ENCODE measurements at places on chromosomes 1 and 21. TPM values are rescaled to one million over a fixed set of nuclear protein-coding genes. Genes with fewer than 3 reads are reported as not detected.

The TMED5 gene
- total RNA-seq = 25.1 TPM

The DSCAM gene
- total RNA-seq = 0.09 TPM

The FBXO44 gene
- 45.6 TPM for total RNA-seq

DNA sequence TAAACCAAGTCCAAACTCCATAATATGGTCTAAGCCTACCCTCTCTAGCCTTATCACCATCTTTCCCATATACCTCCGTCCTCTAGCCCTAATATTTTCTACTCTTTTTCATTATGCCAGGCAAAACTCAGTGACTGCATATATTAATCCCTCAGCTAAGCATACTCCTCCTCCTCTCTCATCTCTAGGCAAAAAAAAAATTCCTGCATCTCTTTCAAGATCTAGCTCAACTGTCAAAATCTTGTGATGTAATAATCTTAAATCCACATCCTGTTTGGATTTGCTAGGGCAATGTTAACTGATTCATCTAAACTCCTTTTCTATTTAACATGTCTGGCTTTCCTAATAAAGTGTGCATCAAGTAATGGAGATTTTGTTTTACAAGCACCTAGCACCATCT is 20.4 kb downstream of the PRPF38A start:
- no peak for DNase-seq

GRCh38 chr1:185464777-185465176 is 147.7 kb upstream of the IVNS1ABP start:
- DNase-seq = no peak

- DNase-seq = no peak
These were observed 1.8 kb downstream of the SWT1 start for GRCh38 chr1:185158800-185159199.

- no peak for DNase-seq
These were observed 569.0 kb upstream of the ADGRL2 start for GRCh38 chr1:81231729-81232038.

- no peak for DNase-seq
These were observed 367.7 kb downstream of the PRDM2 start for GRCh38 chr1:14067711-14068110.

GRCh38 chr1:194394676-194395075 is 1208.3 kb upstream of the B3GALT2 start:
- no peak for DNase-seq

- DNase-seq = no peak
These were observed 7.8 kb upstream of the HSD17B7 start for GRCh38 chr1:162782671-162783070.

DNA sequence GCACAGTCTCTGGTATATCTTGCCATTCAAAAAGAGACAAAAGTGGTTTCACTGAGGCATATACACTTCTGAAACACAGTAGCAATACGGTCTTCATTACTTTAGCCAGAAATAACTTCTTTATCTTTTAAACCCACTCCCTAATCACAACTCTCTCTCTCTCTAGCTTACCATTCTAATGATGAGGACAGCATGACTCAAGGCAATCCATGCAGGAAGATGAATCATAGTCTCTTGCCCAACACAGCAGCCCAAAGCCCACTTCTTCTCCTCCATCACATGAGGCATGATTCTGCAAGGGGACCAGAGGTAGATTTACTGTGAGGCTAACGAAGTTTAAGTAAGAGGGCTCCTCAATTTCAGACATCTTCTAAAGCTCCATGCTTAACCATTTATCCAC is 285.0 kb upstream of the NR5A2 start:
- no peak for DNase-seq

- no peak for DNase-seq
These were observed 651 bp upstream of the HPCA start for GRCh38 chr1:32885676-32886003.

DNA sequence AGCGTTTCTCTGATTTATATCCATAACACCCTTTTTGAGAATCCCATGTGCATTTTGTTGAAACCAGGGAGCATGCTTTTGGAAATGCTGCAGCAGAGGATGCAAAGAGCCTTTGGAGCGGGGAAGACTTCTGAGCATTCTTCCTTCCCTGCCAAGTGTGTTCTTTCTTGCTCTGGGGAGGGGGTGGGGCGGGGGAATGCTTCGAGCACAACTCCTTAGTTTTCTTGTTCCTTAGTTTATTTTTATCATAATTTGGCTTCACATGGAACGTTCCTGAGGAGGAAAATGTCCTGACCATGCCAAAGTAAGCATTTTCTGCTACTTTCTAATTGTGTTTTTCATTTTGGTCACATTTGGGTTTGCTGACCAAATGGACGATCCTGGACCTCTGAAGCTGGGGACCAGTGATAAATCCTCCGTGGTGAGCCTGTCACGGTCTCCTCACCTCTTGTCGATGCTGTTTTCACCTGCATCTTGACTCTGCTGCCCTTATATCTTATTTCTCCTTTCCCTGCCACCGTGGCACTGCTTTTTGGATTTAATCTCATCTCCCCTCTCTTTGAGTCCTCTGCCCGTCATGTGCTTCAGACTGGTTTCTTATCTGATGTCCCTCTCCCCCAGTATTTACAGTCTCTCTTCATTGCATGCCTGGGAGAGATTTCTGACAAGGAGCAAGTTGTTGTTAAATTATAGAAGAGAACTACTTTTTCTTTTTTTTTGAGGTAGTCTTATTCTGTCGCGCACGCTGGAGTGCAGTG is 2.4 kb downstream of the CTPS1 start:
- DNase-seq = no peak

DNA sequence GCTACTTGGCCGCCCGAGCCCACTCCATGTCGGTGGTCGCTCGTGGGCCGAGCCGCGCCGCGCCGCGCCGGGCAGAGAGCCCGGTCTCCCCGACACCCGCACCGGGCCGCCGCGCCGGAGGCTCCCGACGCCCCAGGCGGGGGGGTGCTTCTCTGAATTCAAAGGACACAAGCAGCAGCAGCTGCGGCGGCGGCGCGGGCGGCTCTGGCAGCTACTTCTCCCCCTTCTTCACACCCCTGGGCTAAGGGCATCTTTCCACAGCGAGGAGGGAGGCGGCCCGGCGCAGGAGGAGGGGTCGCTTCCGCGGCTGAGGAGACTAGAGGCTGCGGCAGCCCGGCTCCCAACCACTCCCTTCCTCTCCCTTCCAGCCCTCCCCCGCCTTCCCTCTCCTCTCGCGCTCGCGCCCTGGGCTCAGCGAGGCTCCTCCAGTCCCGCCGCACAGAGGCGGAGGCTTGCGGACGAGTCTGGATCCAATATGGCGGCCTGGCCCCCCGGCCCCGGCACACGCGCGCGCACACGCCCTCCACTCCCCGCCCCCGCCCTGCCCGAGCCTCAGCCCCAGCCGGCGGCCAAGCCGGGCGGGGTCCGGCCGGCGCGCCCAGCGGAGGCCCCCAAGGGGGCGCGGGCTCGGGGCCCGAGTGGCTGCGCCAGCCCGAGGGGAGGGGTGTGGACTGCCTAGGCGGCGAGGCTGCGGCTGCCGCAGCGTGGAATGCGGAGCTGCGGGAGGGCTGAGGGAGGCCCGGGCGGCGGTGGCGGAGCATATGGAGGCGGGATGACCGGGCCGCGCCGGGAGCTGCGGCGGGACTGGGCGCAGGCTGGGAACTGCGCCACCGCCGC is at the start of gene CDC42BPA:
Gene CDC42BPA (minus strand): TSS at position 477 of the 837 bp plus-strand sequence. CDS start 1,310 bp downstream, outside the sequence.
- DNase-seq = peak; percentile 79

- no peak for DNase-seq
These were observed 4.1 kb upstream of the PTPN7 start for GRCh38 chr1:202164271-202165037.

GRCh38 chr1:20248971-20249612 is 41.6 kb upstream of the VWA5B1 start:
- no peak for DNase-seq

GRCh38 chr1:151825204-151825603 is 6.4 kb downstream of the RORC start:
- no peak for DNase-seq

DNA sequence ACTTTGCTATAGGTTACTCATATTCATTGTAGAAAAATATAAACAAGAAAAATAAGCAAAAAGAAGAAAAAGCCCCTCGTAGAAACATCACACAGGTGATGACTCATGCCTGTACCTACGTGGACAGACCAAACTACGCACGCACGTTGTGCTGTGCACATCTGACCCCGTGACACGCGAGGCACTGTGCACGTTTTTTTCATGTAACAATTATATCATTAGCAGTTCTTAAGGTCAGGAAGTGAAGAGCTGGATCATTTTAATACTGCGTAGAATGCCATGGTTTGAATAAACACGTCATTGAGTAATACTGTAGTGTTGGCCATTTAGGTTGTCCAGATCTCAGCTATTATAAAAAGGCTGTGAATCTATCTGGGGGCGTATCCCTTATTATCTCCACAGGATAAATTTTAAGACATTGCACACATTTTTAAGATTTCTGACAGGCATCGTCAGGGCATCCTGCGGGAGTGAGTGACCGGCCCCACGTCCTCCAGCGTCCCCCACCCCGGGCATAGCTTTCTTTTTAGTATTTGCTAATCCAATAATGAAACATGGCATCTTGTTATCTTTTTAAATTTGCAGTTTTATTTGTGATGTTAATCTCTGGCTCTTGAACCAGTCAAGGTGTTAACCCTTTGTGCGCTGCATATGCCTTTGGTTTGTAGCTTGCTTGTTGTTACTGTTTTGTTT is 23.4 kb upstream of the ADARB1 start:
- no peak for DNase-seq

DNA sequence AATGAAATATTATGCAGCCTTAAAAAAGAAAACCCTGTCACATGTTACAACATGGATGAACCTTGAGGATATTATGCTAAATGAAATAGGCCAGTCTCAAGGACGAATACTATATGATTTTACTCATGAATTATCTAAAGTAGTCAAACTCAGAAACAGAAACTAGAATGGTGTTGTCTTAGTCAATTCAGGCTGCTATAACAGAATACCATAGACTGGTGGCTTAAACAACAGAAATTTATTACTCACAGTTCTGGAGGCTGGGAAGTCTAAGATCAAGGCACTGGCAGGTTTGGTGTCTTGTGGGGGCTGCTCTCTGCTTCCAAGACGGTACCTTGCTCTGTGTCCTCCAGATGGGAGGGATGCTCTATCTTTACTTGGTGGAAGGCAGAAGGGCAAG is 113.8 kb upstream of the DNAH14 start:
- no peak for DNase-seq

GRCh38 chr21:21057349-21058062 is 59.3 kb downstream of the NCAM2 start:
- no peak for DNase-seq

DNA sequence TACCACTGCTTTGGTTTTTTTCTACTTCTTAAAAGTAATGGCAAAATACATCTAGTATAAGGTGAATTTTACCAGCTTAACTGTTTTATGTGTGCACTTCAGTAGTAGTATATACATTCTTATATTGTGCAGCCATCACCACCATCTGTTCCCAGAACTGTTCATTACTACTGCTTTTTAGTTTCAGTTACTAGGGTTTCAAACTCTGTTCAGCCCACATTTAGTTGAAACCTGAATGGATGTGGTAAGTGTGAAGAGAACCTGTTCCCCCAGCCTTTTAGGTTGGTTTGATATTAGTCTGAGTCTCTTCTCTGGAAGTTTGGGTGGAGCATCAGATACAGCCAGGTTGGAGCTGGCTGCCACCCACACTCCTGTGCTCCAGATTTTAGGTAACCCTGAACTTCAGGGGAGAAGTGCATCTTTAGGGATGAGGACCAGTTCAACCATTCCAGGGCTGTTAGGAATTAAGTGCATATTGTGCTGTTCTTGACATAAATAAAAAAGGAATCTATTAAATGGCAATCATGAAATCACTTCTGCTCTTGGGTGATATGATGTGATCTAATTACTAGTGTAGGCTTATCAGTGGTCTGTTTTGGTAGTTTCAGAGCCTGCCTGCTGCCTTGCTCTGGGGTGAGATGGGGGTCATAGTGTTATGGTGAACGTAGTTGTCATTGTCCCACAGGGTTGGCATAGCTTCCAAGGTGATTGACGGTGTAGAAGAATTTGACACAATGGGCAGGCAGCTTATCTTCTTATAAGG is 32.1 kb downstream of the URB2 start:
- no peak for DNase-seq

DNA sequence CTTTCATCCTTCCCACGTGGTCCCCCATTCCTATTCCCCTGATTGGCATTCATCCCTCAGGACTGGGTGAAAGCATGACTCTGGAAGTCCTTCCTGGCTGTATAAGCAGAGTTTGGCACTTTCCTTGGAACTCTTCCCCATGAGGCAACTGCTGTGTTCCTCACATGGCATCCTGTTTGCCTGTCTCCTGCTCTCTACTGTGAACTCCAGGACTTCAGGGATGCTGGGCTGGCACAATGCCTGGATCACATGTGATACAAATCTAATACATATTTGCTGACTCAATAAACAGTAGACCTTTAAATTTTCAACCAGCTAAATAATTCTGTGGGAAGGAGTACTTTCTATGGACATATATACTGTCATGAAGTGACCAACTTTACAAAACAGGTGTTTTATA is 46.8 kb upstream of the EDEM3 start:
- no peak for DNase-seq

DNA sequence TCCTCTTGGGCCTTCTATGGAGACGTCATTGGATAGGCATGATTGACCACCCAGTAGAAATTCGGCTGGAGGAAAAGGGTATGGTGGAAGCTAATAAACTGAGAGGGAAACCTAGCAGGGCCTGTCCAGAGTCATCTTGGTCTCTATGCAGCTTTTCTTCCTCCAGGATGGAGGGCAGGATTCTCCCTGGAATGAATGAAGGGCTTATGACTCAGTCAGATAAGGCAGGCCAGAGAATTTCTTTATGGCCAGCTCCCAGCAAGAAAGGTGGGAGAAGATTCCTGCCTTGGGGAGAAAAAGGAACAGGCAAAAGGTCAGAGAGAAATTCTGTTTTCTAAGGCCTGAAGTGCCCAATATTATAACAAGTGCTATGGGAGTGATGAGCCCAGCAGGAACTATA is 17.1 kb downstream of the FBLIM1 start:
- no peak for DNase-seq

GRCh38 chr21:42063571-42064521 is 7.3 kb upstream of the UMODL1 start:
- DNase-seq = no peak

DNA sequence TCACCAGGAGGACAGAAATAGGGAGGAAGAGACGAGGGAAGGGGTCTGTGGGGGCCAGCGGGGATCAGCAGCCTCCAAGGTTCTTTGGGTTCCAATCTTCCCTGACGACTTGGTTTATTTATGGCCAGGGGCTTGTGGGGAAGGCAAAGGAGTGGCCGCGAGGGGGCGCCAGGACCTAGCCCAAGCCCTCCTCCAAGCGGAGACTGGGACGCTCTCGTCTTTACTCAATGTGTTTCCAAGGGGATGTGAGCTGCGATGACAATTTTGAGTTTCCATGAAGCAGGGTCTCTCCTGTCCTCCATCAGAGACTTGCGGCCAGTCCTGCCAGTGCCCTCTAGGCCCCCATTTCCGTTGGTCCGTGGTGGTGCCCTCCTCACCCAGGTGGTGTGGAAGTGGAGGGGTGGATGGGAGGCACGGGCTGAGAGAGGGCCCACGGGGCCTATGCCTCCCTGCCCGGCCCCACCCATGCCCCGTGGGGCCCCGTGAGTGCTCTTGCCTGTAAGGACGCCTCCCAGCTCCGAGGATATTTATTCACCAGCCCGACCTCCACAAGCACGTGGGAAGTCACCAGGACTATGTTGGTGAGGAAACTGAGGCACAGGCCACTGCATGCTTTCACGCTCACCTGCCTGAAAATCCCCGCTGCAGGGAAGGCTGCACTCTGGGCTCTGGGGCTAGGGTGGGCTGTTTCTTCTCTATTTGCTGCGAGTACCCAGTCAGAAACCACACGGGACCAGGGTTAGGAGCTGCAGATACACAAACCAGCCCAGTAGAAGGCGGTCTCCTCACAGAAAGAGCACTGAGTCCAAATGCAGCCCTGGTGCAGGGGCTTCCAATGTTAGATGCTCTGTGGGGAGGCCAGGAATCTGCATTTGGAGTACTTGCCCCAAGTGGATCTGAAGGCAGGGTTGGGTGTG is 26.5 kb downstream of the DMRTB1 start:
- peak; percentile 93 for DNase-seq
